ENCODE measurements at places on chromosomes 11 and 22.

DNA sequence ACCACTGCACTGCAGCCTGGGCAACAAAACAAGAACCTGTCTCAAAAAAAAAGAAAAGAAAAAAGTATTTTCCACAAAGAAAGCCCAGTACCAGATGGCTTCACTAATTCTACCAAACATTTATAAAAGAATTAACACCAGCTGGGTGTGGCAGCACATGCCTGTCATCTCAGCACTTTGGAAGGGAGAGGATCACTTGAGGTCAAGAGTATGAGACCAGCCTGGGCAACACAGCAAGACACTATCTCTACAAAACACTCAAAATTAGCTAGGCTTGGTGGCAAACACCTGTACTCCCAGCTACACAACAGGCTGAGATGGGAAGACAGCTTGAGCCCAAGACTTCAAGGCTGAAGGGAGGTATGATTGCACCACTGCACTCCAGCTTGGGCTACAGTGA is 20.1 kb downstream of the RSF1 start:
- DNase-seq = no peak

GRCh38 chr11:86978756-86979608 is 23.8 kb upstream of the FZD4 start:
- no peak for DNase-seq

DNA sequence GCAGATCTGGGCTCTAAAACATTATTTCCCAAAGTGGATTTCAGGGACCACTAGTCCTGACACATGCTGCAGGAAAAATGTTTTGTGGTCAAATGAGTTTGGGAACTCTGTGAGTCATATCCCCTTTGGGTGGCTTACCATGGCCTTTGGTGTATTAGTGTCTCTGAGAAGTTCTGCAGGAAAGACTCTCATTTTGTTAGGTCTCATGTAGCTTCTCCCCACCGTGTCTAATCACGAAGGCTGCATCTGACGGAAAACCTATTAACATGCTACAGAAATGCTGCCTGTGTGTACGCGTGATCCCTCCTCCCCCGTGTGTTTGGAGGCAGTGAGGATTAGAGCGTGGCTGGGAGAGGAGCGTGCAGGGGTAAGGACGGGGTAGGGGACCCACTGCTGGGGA is 191.7 kb downstream of the ST3GAL4 start:
- DNase-seq = no peak

GRCh38 chr11:95661162-95661561 is 128.4 kb downstream of the FAM76B start:
- no peak for DNase-seq

DNA sequence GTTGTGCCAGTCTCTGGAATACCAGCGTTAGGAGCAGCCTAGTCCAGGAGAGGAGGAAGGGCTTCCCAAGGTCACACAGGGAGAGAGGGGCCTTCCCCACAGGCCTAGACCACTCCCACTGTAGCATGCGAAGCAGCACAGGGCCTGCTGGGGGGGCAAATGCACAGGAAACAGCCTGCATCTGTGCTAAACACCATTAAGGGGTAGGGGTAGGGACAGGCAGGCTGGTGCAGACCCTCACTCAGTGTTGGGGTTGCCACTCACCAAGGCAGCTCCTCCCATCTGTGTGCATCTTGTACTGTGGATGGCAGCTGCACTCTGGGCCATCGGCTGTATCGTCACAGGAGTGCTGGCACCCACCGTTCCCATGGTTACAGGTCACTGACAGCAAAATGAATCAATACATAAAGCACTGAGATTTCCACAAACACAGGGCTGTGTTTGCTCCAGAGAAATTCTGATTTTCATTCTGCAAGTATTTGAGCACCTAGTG is 24.9 kb downstream of the SCUBE2 start:
- no peak for DNase-seq

DNA sequence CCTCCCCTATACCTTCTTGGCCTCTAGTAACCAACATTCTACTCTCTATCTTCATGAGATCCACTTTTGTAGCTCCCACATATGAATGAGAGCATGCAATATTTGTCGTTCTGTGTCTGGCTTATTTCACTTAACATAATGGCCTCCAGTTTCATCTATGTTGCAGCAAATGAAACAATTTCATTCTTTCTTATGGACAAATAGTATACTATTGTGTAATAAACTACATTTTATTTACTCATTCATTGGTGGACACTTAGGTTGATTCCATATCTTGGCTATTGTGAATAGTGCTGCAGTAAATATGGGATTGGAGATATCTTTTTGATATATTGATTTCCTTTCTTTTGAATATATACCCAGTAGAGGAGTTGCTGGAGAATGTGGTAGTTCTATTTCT is 151.1 kb downstream of the JRKL start:
- no peak for DNase-seq

DNA sequence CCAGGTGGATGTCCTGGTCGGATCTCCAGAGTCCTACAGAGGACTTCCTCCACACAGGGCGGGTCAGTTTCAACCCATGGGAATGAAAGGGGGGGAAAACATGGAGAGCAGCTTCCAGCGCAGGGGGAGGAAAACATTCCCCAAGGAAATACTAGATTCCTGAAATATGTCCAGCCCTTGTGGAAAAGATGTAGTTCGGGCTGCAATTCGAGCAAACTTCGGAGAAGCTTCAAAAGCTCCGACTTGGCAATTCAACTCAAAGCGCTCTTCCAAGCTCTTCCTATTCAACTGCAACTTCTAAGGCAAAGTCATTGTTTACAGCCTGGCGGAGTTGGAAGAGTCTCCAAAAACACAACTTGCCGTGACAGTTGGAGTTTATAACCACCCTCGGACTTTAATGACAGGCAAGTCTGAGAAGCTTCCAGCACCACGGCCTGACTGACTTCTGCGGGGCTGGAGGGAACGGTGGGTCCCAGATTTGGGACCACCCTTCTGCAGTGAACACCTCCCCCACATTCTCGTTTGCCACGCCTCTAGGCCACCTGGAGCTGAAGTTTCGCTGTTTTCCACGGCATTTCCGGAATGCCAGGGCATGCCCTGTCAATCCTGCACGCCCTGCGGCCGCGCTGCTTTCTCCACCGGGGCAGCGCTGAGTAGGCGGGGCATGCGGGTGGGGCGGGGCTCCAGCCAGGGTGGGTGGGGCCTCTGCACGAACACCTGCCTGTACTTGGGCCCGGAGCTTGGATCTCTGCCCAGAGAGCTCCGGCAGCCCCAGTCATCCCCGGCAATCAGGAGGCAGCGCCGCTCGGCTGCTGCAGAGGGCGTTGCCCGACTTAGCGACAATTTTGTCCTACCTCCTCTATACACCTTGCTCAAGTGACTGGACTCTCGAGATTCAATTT is 49.0 kb upstream of the BIRC3 start:
- DNase-seq = no peak

GRCh38 chr22:32248276-32248675 is 6.9 kb downstream of the SLC5A4 start:
- DNase-seq = no peak

- no peak for DNase-seq
These were observed 81.0 kb downstream of the BUD13 start for GRCh38 chr11:116691771-116692177.

DNA sequence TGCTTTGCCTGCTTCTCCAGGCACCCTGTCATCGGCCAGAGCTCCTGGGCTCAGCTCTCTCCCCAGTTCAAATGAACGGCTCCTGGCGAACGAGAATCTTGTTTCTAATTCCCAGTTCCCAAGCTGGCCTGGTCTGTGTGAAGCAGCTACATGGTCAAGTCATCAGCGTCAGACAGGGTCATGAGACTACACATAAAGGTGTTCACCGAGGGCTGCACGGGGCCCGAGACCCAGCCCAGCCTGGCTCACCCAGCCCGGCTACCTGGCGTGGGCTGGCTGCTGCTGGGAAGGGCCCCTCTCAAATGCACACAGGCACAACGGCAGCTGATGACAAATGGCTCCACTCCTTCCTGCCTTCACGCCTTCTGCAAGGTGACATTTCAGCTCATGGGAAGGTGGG is 14.6 kb upstream of the CELSR1 start:
- DNase-seq = no peak

GRCh38 chr11:2295971-2296912 is 5.5 kb downstream of the C11orf21 start:
- no peak for DNase-seq
